ENCODE measurements at places on chromosomes 3 and 15.

- DNase-seq: no peak
Observed at GRCh38 chr3:175668300-175668699, 809.2 kb downstream of the NAALADL2 start.

DNA sequence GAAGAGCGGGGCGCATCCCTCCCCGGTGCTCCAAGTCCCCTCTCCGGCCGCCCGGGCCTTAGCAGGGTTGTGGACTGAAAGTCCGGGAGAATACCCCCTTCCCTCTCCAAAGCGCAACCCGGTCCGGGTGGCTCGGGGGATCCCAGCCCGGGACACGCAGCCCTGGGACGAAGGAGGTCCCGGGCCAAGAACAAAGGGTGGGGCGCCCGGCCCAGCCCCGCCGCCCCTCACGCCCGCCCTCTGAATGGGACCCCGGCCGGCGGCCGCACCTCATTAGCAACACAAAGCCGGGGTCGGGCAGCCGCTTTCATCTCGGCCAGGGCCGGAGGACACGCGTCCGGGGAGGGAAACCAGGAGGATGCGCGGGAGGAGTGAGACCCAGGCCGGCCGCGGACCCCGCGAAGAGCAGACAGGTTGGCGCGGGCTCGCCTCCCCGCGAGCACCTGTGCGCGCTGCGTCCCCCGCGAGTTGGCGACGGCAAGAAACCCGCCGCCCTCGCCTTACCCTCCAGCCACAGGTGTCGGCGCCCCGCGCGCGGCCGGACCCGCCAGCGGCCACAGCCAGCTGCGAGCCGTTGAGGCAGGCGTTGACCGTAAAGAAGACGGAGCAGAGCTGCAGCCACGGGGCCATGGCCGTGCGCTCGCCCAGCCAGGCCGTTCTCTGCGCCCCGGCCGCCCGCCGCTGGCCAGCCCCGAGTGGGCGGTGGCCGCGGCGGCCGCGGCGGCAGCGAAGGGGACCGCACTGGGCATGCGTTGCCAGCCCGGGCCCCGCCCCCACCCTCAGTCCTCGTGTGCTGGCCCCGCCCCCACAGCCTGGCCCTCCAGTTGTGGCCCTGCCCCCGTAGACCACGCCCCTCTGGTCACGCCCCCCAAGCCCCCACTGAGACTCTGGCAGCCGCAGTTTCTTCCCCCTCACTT lies at the start of gene IL17RD:
Gene IL17RD, minus strand, starts transcription at position 697 of the 917 bp plus-strand sequence. Its CDS starts 67 bp downstream, at position 630.
- peak; percentile 54 for DNase-seq

- DNase-seq: no peak
Observed at GRCh38 chr3:117427081-117427480, 717.5 kb downstream of the TUSC7 start.

GRCh38 chr15:40693904-40694687 lies 878 bp upstream of the RAD51 start:
- no peak for DNase-seq

DNA sequence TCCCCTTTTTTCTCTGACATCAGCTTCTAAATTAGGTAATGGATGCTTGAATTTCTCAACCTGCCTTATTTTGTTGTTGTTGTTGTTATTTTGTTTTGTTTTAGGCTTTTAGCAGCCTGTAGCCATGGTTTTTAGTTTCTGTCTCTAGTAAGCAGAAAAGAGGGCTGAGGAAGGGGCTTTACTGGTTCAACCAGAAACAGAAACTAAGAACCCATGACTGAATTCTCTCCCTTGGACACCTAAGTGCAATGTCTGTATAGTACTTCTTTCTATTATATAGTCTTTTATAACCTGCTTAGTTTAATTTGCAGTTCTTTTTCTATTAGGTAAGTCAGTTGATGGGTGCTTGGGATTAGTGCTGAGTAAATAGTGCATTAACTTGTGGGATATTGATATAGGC lies 129.0 kb downstream of the BBX start:
- DNase-seq: no peak

DNA sequence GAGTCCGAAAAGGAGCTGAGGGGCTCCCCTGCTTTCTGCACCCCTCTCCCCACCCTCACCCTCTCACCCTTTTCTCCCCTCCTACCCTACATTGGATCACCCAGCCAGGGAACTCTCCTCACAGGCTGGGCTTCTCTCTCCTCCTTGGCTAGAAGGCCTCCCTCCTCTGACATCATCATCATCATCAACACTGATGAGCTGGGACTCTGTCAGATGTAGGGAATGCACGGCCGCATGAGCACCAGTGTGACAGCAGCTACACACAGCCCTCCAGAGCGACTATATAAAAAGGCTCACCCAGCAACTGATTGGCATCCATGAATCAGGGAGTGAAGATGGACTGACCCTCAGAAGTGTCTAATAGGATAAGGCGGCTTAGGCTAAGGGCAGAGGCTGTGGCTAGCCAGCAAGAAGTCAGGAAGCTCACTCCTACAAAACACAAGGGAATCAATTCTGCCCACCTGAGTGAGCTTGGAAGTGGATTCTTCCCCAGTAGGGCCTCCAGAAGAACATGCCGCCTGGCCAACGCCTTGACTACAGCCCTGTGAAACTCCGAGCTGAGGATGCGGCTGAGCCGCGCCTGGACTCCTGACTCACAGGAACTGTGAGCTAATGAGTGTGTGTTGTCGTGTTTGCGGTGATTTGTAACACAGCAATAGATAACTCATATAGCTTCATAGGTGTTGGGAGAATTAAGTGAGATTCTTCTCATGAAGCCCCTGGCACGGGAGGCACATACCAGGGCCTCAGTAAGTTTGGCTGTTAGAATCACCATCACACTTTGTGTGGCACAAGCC lies 147.6 kb downstream of the FAM43A start:
- DNase-seq: no peak

DNA sequence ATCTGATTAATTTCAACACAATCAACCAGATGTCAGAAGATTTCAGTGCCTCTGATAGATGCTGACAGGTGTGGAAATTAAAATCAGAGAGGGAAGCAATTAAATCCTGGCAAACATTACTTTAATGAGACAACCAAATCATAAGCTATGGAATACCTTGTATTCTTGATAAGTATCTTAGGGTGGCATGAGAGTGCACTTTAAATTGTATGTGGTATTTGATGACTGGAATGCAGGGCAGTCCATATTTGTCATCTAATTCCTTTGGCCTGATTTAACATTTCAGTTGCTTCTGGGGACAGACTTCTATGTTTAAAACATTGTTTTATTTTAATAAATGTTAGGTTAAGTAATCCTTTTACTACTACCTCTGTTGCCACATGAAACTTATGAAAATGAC lies 184.1 kb downstream of the LPP start:
- DNase-seq: no peak

DNA sequence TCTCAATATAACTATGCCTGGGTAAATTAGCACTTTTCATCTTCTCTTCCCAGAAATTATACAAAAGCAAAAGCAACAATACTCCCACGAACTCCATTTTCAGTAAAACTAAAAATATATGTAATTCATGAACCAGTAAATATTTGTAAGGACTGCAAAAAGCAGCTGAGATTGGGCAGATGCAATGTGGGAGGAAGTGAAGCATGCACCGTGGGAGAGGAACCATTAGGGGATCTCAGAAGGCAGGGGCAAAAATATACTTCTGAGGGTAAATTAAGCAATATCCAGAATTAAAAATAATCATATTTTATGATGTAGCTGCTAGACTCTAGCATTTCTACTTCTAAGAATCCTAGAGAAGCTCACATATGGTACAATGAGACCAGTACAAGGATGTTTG lies 20.2 kb downstream of the CFAP91 start:
- DNase-seq: no peak

- no peak for DNase-seq
Observed at GRCh38 chr3:38773528-38773927, 42.5 kb downstream of the SCN10A start.

- DNase-seq: no peak
Observed at GRCh38 chr15:63501256-63502089, 2.9 kb upstream of the USP3 start.

DNA sequence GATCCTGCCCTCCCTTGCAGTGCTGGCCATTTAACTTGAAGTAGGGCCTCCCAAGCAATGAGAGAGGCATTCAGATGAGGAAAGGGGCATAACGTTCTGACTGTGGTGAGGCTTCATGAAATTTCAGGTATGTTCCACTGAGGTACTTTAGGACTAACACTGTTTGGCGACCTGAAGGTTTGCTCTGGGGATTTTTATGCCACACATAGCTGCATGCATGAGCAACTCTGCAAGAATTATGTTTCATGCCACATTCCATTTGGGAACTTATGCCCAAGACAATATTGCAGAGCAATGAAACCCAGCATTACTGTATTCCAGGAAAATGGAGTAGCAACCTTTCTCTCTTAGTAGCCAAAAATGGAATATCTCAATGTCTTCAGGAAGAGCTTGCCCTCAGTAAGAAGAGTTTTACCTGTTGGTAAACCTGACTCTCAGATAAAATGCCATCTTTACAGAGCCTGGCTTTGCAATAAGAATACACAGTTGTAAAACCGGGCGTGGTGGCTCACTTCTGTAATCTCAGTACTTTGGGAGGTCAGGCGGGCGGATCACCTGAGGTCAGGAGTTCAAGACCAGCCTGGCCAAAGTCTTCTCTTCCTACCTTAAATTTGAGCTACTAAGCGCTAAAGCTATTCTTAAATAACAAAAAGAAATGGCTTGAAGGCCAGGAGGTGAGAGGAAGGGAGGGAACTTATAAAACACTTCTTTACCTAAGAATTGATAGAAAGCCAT lies 16.7 kb upstream of the TBL1XR1 start:
- DNase-seq: no peak

GRCh38 chr3:135125171-135125801 lies 330.2 kb downstream of the EPHB1 start:
- DNase-seq: no peak

DNA sequence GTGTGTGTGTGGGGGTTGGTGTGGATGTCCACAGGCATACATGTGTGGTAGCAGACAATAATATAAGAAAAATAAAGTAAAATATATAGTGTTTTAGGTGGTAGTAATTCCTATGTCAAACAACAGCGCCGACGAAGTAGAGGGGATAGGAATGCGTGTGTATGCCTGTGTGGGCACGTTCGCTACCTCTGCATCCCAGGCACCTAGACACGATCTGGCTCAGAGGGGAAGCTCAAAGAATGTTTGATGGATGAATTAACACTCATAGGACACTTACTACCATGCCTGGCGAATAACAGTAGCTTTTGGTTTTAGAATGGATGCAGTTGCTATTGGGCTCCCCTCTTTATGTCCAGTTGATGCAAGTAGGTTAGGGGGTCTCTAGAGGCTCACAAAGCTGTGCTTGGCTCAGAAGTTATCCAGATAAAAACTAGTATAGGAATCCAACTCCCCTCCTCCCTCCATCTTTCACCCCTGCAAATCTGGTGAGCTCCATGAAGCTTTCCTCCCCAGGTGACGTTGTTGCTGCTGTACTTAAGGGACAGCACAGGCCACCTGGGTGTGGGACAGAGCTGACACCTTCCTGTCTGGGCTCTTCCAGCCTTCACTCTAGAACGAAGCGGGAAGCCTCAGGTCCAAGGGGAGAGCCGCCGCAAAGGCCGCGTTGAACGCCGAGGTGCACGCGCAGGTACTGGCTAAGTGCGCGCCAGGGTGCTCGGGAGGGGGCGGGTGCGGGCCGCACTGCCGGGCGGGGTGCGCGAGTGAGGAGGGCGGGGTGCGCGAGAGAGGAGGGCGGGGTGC lies 192.6 kb upstream of the LYSMD4 start:
- DNase-seq: peak; percentile 48

DNA sequence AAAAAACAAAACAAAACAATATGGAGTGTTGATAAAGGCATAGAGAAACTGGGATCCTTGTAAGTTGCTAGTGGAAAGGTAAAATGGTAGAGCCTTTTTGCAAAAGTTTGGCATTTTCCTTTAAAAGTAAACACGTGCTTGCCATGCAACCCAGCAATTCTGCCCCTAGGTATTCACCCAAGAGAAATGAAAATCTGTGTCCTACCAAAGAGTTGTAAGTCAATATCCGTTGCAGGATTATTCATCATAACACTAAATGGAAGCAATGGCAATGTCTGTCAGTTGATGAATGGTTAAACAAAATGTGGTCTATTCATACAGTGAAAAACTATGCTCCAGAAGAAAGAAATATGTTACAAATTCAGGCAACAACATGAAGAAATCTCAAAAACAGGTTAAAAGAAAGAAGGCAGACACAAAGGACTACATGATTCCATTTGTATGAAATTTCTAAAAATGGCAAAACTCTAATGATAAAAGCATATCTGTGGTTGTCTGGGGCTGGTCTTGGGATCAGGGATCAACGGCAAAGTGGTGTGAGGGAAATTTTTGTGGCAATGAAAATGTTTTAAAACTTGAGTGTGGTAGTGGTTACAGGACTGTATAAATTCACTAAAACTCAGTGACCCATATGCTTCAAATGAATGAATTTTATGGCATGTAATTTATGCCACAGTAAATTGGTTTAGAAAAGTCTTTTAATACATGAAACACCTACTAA lies 229.6 kb downstream of the OPA1 start:
- DNase-seq: no peak

DNA sequence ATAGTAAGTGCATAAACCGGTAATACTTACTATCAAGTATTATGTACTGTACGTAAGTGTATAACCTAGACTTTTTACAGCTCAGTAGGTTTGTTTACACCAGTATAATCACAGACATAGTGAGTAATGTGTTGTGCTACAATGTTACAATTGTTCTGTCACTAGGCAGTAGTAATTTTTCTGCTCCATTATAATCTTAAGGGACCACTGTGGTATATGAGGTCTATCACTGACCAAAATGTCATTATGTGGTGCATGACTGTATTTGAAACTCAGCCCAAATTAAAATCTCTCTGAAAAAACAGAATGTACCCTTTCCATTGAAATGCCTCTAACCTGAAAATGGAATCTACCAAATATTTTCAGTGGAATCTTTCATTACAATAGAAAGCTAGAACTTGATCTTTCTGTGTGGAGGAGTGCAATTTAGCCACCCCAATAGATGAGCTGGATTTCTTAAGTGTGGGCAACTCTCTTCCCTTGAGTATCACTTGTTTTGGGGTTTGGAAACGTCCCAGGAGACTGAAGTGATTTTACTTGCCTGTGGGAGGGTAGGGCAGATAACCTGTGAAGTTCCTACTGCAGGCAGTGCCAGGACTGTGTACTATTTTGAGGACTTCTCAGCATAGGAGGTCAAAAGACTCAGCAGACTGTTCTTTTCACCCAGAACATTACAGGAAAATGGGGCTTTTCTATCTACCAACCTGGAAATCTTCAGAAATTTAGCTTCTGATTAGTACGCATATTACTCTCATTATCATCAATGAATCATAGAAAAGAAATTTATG lies 50.9 kb downstream of the FAM98B start:
- no peak for DNase-seq

DNA sequence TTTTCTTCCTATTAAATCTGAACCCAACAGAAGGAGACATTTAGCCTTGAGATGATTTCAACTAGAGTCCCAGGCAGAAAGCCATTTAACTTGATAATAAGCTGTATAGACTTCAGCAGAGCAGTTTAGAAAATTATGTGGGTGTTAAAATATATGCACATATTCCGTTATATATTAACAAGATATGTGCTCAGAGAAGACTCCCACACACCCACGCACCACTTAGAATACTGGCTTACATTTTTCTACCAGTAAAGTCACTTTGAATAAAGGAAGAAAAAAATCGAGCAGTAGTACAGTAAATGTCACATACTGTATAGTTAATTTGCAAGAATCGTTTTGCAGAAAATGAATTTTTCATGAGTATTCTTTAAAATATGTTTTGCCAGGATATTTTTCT lies 599.3 kb downstream of the FGF12 start:
- DNase-seq: no peak

Data from stimulated activated CD4-positive, alpha-beta T cell treated with anti-CD3 and anti-CD28 coated beads, Interleukin-4, amount 100 ng/mL, for 48 hours (primary cell).